ENCODE measurements at places on chromosomes 11 and 22. TPM values are rescaled to one million over a fixed set of nuclear protein-coding genes. Genes with fewer than 3 reads are reported as not detected.

DNA sequence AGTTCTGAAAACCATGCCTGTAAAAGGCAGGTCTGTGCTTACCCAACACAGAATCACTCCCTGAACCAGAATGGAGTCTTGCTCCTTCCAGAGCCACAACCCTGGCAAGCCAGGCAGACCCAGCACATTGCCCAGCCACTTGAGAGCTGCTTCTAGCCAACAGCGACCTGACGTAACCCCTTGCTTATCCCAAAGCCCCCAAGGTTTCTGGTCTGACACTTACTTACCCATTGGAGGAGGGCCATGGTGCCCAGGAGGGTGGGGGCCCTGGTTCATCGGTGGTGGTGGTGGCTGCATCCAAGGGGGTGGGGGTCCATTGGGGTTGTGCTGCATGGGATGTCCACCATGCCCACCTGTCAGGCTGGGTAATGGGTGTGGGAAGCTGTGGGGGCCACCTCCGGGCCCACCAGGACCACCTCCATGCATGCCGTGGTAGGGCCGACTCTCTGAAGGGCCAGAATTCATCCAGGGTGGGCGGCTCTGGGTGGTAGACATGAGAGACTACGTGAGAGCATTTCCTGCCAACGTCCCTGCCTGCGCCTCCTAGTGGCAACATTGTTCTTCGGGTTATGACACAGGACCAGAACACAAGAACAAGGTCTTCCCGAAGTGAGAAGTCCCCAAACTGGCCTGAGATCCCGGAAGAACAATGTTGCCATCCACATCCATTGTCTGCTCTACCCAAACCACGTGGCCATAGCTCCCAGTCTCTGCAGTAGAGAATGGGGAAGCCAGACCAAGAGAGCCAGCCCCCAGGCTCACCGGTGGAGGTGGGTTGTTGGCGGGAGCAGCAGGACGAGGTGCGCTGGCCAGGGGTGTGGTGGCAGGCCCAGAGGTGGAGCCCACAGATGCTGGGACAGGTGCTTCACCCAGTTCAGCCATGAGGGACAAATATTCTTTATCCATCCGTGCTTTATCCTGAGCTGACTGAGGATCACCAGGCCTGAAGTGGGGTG lies 7.8 kb upstream of the PYGM start:
- DNase-seq = peak; percentile 56

DNA sequence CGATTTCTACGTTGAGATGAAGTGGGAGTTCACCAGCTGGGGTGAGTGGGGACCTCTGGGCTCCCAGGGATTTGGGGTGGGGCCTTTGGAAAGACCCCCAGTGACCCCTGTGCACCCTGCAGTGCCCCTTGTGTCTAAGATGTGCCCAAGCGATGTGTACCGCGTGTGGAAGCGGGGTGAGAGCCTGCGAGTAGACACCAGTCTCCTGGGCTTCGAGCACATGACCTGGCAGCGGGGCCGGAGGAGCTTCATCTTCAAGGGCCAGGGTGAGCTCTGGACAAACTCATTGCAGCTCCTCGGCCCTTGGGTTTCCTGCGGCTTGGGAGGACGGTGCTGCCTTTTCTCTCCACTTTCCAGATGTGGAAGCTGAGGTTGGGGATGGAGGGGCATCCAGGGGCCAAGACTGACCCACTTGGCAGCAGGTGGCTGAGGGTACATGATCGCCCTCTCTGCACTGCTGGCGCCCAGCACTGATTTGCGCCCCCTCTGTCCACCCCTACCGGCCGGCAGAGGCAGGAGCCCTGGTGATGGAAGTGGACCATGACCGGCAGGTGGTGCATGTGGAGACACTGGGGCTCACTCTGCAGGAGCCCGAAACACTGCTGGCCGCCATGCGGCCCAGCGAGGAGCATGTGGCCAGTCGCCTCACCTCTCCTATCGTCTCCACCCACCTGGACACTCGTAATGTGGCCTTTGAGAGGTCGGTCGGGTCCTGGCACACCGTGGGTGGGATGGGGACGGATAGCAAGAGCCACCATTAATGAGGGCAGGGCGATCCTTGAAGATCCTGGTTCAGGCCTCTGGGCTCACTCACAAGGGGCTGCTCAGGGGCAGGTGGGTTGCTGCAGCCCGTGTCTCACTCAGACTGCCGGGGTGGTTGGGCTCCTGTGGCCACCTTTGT lies 2.6 kb downstream of the ANKRD13D start:
- no peak for DNase-seq

DNA sequence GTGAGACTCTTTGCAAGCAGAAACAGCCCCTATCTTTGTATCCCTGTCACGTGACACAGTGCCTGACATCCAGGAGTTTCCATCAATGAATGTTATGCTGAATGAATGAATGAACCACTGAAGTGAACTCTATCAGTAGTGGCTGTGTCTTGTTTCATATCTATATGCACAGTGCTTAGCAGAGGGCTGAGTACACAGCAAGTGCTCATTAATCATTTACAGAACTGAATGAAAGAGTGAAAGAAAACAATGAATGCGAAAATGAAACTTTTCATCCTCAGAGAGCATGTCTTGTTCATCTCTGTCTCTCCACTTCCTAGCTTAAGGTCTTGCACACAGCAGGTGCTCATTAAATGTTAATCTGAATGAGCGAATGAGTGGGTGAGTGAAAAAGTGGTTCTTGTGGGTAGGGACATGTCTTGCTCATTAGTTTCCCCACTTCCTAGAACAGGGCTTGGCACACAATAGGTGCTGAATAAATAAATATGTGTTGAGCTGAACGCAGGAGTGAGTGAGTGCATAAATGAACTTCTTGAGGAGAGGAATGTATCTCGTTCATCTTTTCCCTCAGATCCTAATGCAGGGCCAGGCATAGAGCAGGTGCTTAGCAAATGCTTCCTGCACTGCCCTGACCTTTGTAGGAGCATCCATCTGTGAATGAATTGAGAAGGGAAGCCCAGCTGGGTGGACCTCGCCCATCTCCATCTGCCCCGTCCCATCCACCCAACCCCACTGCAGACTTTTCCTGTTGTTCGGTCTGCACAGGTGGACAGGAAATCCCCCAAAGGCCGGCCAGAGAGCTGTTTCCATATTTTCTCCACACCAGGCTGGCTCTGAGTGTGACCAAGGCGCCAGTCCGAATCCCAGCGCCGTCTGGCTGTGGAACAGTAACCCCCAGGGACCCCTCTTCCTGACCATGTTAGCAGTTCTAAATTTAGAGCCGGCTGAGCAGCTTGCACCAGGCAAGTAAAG lies 113.4 kb upstream of the CRYBB3 start:
- no peak for DNase-seq

DNA sequence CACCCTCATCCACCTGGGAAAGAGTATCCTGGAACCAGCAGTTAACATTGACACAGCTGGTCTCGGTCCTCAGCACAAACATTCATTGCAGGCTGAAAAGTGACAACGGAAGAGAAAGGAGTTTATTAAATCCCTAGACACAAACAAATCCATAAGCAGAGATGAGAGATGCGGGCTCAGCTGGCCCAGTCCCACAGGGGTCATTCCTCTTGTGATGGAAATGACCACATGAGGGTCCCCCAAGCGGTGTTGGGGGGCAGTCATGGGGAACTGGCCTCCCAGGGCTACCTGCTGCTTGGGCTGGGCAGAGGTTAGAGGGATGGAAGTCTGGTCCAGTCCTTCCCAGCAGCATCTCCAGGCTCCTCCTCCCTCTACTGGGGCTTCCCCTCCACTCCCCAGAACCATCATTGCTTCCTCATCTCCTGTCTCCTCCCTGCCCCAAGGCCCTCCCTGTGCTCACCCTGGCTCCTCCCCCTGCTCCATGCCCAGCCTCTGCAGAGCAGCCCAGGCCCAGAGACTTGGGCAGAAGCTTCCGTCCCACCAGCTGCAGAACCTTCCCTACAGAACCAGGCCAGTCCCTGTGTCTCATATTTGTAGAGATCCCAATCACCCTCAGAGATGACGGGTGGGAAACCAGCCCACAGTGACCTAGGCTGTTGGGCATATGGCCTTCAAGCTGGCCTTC lies 5.4 kb upstream of the IGLL5 start:
- no peak for DNase-seq

- no peak for DNase-seq
These were observed 194.9 kb downstream of the SWAP70 start for GRCh38 chr11:9858822-9859221.

DNA sequence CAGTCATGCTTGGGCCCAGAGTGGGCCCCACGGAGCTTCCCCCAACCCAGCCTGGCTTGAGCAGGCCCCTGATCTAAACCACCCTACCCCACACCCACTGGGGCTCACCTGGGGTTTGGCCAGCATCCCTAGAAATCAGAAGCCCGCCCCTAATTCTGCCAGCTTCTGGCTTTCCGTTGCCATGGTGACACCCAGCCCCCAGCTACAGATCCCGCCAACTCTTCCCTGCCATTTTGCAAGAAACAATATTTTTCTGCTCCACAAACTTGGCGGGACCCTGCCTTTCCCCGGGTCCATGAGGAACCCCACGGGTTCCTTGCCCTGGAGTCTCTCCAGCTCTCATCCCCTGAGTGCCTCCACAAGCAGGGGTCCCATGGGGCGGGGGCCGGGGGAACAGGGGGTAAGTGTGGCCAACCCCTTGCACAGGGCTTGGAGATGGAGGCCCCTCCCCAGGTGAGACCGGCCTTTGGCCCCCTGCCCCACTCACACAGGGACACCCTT lies 90.0 kb downstream of the CDKN1C start:
- no peak for DNase-seq

MLC1 gene
- total RNA-seq = not detected

Measured in progenitor cell of endocrine pancreas (in vitro differentiated cells).